ENCODE measurements at places on chromosomes 11 and 22.
A peak's percentile ranks its signal among the peaks of the same experiment; 100 is the strongest.

DNA sequence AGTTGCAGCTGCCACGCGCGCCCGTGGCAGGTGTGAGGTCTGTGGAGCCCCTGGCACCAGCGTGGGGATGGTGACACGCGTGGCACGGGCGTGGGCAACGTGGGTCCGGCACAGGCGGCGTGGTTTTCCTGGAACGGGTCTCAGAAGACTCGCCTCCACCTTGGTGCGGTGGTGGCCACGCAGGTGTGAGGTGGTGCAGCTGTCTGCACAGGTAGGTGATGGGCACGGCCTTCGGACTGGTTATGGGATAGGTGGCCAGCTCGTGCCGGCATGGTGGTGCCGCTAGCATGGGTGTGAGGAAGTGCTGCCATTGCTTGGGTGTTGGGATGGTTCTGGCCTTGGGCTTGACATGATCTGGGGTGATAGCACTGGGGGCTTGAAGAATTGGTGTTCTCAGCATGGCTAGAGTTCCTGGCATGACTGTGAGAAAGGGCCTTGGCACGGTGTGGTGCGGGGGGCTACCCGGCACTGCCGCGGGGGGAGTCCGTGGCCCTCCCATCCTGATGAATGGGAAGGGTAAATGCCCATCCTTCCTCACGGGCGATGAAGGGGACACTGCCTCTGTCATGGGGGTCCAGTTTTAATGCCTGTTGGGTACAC is 531 bp downstream of the DAGLA start:
- DNase-seq: no peak

GRCh38 chr11:114358716-114359115 is 41.6 kb downstream of the C11orf71 start:
- no peak for DNase-seq

DNA sequence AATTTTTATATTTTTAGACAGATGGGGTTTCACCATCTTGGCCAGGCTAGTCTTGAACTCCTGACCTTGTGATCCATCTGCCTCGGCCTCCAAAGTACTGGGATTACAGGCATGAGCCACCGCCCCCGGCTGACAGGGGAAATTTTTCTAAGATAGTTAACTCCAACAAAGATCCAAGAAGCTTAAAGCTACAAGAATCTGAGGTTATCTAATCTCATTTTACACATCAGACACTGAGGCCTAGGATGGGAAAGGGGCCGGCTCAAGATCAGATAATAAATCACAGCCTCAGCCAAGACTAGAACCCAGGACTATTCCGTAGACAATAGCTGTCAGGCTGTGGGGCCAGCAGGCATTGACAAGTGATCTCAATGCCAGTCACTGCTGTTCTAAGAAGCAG is 94.0 kb downstream of the AMBRA1 start:
- peak; percentile 24 for DNase-seq

GRCh38 chr11:118233377-118233776 is 8.6 kb upstream of the JAML start:
- no peak for DNase-seq

- no peak for DNase-seq
Measured at GRCh38 chr11:15635521-15635920, 520.8 kb downstream of the INSC start.

GRCh38 chr11:128616161-128616560 is 28.8 kb upstream of the ETS1 start:
- peak; percentile 86 for DNase-seq

DNA sequence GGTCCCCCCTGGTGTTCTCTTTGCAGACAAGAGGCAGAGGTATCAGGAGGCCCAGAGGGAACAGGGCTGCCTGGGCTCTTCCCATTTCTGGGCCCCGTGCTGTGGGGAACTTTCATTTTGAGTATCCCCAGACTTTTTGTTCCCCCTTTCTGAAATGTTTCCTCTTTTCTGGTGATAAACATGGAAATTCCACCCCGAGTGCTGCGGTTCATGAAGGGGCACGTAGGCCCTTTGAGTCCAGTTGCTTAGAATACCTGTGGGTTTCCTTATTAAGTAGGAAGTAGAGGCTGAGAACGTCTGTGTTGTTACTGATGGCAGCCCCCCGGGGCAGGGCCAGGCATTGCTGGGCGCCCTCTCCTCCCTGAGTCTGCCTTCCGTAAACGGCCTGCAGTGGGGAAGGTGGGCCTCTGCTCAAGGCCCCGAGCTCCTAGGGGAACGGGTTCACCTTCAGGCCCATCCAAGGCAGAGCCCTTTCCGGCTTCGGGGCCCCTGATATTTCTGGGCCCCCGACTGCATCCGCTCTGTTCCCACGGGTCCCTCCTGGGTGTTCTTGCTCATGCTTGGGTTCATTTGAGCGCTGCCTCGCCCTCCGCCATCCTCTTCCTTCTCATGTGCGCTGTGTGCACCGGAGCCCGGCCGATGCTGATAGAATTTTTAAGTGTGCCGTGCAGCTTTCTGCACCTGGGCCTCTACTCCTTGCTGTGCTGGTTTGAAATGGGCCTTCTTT is 12.0 kb downstream of the TBC1D22A start:
- no peak for DNase-seq

DNA sequence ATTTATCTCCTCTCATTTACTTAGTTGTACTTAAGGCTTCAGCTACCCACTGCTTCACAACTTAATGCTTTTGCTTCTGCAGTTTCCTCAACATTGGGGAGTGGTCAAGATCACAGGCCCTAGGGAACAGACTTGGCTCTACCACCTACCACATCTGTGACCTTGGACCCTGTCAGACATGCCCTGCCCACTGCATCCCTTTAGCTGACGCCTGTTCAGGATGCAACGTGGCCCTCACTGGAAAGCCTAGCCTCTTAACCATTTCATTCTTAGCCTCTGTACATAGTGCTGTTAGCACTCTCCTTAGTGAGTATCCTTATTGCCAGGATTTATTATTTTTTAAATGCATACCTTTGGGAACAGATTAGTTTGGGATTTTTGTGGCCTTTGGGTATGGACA is 34.4 kb downstream of the TNRC6B start:
- DNase-seq: no peak

DNA sequence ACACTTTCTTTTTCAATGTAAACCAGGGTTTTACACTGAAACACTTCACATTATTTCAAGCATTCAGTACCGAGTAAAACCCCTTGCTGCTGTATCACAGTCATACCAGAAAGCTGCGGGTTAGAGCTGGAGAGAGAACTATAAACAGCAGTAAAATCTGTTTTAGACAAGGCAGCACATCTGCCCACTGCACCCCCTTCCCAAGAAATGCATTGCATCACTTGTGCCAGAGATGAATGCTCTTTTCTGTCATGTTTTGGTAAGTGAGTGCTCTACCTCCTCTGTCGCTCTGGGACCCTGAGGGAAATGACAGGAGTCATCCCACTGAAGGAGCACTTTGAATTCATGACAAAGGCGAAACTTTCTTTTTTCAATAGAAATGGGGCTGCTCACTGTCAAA is 107.2 kb downstream of the MAML2 start:
- no peak for DNase-seq

DNA sequence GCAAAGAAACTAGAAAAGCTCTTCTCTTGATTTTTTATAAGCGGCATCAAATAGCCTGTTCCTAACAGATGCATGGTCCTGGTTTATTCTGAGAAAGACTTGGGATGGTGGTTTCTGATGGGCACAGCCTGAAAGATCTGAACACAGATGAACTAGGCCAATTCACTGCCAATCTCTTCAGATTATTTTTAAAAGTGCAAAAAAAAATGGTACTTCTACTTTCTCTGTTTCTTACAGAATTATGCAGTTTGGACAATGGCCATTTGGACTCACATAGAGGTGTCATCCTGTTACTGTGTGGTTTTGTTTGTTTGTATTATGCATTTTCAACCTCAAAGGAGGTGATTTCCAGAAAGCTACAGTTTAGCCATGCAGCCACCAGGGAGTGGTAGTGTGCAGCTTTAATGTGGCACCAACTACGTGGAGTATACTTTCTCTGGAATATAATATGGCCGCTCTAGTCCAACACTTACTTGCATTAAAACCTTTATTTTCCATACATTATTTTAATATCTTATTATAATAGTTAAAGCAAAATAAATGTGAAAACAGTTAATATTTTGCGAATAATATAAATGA is 469.8 kb upstream of the KIRREL3 start:
- DNase-seq: no peak

DNA sequence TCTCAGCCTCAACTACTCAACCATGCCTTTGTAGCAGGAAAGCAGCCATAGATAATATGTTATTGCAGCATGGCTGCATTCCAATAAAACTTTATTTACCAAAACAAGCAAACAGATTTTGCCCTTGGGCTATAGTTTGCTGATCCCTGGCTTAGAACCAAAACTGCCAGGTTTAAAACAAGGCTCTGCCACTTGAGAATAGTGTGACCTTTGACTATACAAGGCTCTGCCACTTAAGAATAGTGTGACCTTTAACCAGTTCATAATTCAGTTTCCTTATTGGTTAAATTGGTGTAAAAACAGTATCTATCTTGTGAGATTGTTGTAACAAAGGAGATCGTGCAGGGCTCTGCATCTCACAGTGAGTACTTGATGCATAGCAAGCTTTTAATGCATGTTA is 217.3 kb upstream of the MTNR1B start:
- DNase-seq: no peak

- DNase-seq: peak; percentile 64
Measured at GRCh38 chr11:30172883-30173311, 57.9 kb upstream of the FSHB start.

All from islet precursor cell (in vitro differentiated cells).